ENCODE measurements at places on chromosomes 6 and 20.
A peak's percentile ranks its signal among the peaks of the same experiment; 100 is the strongest.

GRCh38 chr20:4800676-4801449, 79.2 kb downstream of the PRND start:
- no peak for DNase-seq

DNA sequence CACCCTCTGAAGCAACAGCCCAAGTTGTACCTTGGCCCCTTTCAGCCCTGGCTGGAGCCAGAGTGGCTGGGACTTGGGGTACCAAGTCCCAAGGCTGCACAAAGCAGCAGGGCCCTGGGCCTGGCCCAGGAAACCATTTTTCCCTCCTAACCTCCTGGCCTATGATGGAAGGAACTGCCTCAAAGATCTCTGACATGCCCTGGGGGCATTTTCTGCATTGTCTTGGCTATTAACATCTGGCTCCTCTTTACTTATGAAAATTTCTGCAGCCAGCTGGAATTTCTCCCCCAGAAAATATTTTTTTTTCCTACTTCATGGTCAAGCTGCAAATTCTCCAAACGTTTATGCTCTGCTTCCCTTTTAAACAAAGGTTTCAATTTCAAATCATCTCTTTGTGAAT, 269.4 kb upstream of the CDYL start:
- no peak for DNase-seq

- no peak for DNase-seq
Measured at GRCh38 chr6:106736502-106736901, 107.1 kb downstream of the QRSL1 start.

- peak; percentile 10 for DNase-seq
Measured at GRCh38 chr6:15588971-15589634, 73.7 kb downstream of the DTNBP1 start.

GRCh38 chr6:167948716-167949115, 48.8 kb upstream of the KIF25 start:
- DNase-seq: no peak

DNA sequence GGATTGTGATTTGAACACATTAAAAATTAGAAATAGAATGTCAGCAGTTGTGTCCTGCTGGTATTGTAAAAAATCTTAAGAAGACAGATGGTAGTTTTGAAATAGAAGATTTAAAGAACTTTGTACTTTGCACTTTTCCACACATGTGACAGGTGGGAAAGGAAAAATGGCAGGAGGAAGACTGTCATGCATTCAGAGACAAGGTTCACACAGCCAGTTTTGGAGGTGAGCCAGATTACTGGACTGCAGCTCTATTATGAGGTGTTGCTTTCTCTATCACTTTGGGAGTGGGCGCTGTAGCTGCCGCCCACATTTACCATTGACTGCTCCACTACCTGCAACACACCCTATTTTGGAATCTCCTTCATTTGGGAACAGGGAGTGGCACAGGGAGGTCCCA, 12.1 kb upstream of the NDUFAF4 start:
- DNase-seq: no peak
